Foreskin keratinocyte (primary cell): ENCODE measurements at places on chromosomes 1 and 21. TPM values are rescaled to one million over a fixed set of nuclear protein-coding genes. Genes with fewer than 3 reads are reported as not detected.
A peak's percentile ranks its signal among the peaks of the same experiment; 100 is the strongest.

- DNase-seq = no peak
Observed at GRCh38 chr1:184409011-184409410, 22.2 kb downstream of the C1orf21 start.

DNA sequence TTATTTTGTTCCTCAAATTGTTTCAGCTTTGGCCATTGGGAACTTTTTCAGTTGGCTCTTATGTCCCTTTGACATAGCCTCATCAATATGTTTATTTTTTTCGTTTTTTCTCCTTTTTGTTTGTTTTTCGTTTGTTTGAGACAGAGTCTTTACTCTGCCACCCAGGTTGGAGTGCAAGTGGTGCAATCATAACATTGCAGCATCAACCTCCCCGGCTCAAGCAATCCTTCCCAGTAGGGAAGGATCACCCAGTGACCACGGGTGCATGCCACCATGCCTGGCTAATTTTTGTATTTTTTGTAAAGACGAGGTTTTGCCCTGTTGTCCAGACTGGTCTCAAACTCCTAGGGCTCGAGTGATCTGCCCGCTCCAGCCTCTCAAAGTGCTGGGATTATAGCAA lies 8.1 kb downstream of the POLR3GL start:
- no peak for DNase-seq

GRCh38 chr1:86696522-86696921 lies 7.9 kb upstream of the SH3GLB1 start:
- no peak for DNase-seq

- no peak for DNase-seq
Observed at GRCh38 chr1:24071941-24072340, 40.0 kb downstream of the MYOM3 start.

DNA sequence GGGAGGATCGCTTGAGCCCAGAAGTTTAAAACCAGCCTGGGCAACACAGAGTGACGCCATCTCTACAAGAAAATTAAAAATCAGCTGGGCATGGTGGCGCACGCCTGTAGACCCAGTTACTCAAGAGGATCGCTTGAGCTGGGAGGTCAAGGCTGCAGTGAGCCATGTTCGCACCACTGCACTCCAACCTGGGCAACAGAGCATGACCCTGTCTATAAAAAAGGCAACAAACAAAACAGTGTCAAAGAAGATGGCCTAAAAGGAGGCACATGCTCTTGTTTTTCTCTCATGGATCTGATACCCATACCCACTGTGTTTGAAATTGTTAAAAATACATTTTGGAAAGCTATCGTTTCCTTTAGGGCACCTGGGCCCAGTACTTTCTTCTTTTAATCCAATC lies 191.7 kb downstream of the SLC45A1 start:
- no peak for DNase-seq

GRCh38 chr1:213041443-213041842 lies 9.6 kb upstream of the RPS6KC1 start:
- peak; percentile 21 for DNase-seq

DNA sequence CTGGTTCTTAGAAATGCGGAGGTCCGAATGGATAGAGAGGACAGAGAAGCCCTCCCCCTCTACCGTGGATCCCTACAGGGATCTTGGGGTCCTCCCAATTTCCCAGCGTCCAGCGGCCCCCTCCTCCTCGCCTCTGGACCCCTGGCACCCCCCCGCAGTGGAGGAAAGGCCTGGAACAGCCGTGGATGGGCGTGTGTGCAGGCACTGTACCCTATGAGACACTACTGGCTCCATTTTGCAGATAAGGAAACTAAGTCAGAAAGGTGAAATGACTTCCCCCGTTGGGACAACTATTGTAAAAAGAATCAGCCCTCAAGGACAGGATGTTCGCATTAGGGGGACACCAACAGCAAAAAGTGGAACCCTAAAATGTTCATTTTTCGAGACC lies 931 bp upstream of the CLSTN1 start:
- no peak for DNase-seq

DNA sequence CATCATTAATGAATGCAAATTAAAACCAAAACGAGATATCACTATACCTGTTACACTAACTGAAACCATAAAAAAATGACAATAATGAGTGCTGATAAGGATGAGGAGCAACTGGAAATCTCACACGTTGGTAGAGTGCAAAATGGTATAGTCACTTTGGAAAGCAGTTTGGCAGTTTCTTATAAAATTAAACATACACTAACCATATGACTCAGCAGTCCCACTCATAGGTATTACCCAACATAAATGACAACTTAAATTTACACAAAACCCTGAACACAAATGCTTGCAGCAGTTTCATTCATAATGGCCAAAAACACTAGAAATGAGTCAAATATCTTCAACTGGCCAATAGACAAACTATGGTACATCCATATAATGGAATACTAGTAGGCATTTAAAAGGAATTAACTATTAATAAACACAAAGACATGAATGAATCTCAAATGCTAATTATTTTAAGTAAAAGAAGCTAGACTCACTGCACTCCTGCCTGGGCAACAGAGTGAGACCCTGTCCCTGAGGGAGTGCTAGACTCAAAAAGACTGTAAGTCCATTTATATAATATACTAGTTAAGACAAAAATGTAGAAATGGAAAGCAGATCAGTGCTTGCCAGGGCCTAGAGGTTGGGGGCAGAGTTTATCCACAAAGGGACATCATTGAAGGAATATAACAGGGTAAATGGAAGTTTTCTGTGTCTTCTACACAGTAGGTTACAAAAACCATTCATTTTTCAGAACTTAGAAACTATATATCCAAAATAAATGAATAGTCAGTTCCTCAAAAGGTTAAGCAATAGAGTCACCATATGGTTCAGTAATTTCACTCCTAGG lies 77.4 kb downstream of the EIF4G3 start:
- peak; percentile 64 for DNase-seq

- peak; percentile 70 for DNase-seq
Observed at GRCh38 chr1:167721617-167722151, at the start of gene MPZL1. Gene MPZL1 (plus strand): TSS chr1:167721982. CDS start chr1:167722152, 170 bp downstream.

- DNase-seq = no peak
Observed at GRCh38 chr1:236149696-236150228, 7.4 kb downstream of the GPR137B start.

DNA sequence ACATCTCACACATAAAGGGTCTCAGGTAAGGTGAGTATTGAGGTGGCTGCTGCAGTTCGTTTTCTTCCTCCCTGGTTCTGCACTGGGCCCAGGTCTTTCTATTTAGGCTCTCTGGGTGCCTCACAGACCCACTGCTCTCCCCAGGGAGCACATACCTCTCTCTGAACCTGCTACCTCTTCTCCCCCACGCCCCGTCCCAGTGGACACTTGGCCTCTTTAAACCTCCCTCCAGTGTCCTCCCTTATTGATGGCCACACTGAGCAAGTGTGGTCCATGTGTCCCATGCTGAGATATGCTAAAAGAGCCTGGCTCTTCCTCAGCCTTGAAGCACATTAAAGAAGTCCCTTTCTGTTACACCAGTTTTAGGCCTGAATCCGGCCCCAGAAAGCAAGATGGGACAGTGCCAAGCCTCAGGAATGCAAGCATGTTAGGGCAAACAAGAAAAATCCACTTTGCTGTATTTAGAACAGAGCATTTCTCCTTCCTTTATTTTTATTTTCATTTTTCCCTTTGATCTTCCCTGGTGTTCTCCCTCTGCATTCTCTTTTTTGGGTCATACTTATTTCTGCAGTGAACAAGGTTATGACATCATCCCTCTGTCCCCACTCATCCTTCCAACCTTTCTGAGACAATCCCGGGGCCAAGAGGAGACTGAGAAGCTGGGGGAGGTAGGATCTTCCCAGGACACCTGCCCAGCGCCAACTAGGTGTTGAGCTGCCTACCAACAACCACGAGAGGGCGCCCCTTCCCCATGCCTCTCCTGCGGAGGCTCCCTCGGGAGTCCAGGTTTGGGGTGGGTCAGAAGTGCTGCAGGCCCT lies 5.0 kb upstream of the CHI3L2 start:
- peak; percentile 69 for DNase-seq

GRCh38 chr1:8551057-8551456 lies 233.1 kb downstream of the SLC45A1 start:
- no peak for DNase-seq

Gene HES3
- total RNA-seq = not detected in 2 replicates

Gene LAPTM5
- not detected in 2 replicates for total RNA-seq

Gene PLA2G2E
- total RNA-seq = not detected in 2 replicates

Gene MORN1
- 5.3 and 5.9 TPM in 2 replicates for total RNA-seq

Gene HES4
- 4.3 and 8.6 TPM in 2 replicates for total RNA-seq

Gene SMAP2
- total RNA-seq = 20.4 and 20.9 TPM in 2 replicates

Gene CFAP107
- total RNA-seq = not detected in 2 replicates

Gene MACO1
- total RNA-seq = 12.6 and 15.9 TPM in 2 replicates

Gene ATP1A4
- total RNA-seq = not detected in 2 replicates
